ENCODE measurements at places on chromosomes 5 and 9. TPM values are rescaled to one million over a fixed set of nuclear protein-coding genes. Genes with fewer than 3 reads are reported as not detected.

The GEMIN5 gene
- 15.8 TPM for total RNA-seq

The ADAMTS16 gene
- total RNA-seq: not detected

The WNT8A gene
- total RNA-seq: not detected

The ZCCHC9 gene
- 48.1 TPM for total RNA-seq

The DOK3 gene
- 5.7 TPM for total RNA-seq

The IFNK gene
- total RNA-seq: not detected

The SAPCD2 gene
- 8.4 TPM for total RNA-seq

The RNF145 gene
- total RNA-seq: 116 TPM

The ECSCR gene
- 1.4 TPM for total RNA-seq

The SOX30 gene
- total RNA-seq: 0.34 TPM

The LHX6 gene
- total RNA-seq: 0.29 TPM

The FOXD4L4 gene
- 0.14 TPM for total RNA-seq

The ANKRD55 gene
- 0.74 TPM for total RNA-seq

The PCDHB15 gene
- not detected for total RNA-seq

DNA sequence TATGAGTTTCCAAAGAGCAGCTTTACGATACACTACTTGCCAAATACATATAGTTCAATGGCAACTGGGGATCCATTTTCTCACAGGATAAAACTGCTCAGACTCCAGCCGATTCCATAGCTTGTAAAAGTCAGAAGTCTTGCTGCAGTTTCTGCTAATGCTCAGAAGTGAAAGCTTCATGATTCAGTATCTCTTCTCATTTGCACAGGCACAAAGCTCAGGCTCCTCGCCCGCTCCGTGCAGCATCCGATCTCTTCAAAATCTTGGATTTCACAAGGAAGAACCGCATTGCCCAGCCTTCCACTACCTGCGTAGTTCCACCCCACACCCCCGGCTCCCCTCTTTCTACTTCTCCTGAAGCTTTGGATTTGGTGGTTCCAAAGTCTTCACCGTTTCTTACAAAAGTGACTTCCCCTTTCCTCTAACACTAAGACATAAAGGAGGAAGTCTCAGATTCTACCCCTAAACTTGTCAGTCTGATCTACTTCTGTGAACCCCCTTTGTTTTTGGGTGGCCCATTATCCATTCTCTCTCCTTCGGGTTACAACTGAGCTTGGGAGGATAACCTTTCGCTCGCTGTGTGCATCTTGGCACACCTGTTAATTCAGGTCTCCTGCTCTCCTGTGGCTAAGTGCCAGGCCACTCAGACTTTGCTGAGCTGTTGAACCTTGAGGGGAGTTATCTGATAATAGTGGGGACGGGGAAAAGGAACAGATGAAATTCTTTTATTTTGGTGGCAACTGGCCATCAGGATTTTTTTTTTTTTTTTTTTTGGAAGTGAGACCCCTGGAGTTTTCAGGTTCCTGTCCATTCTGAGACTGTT, 194.1 kb downstream of the GNA14 start:
- H3K27ac ChIP-seq: peak overlapping the region; percentile 6
- H3K36me3 ChIP-seq: no peaks in the 10 kb centered on the region
- DNase-seq: no peak
- H3K27me3 ChIP-seq: no peaks in the 10 kb centered on the region
- peak overlapping the region; percentile 66 for H3K4me3 ChIP-seq

GRCh38 chr5:105392710-105393149, 1830.1 kb upstream of the NUDT12 start:
- no peaks in the 10 kb centered on the region for H3K4me1 ChIP-seq
- no peaks in the 10 kb centered on the region for H3K36me3 ChIP-seq
- H3K27ac ChIP-seq: no peak overlapping the region
- H3K27me3 ChIP-seq: no peaks in the 10 kb centered on the region
- H3K4me3 ChIP-seq: no peak overlapping the region

GRCh38 chr9:21684831-21685362, 117.5 kb upstream of the MTAP start:
- peak; percentile 45 for DNase-seq
- H3K27me3 ChIP-seq: no peaks in the 10 kb centered on the region
- H3K4me3 ChIP-seq: peak overlapping the region; percentile 27

DNA sequence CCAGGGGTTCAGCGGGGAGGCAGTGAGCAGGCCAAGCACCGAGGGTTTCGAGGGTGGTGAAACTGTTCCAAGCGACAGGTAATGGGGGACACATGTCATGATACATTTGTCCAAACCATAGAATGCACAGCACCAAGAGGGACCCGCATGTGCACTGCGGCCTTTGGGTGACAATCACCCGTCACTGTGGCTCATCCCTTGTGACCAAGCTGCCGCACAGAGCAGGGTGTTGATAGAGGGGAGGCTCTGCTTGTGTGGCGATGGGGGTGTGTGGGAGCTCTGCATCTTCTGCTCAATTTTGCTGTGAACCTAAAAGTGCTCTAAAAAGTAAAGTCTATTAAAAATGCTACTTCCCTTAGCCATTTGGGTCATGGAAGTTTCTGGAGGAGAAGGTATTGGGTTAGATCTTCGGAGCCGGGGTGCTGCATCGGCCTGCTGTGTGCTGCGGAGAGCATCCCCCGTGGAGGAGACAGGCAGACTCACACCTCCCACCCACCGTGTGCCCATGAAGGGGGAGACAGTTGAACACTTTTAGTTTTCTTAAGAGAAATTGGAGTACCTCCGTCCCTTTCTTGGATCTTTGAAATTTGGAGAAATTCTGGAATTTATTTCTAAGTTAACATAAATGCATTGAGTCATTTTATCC, 280.4 kb upstream of the IRX2 start:
- no peak for DNase-seq
- no peaks in the 10 kb centered on the region for H3K36me3 ChIP-seq
- H3K4me3 ChIP-seq: no peak overlapping the region
- H3K27me3 ChIP-seq: no peaks in the 10 kb centered on the region
- H3K27ac ChIP-seq: no peak overlapping the region

- H3K4me1 ChIP-seq: no peaks in the 10 kb centered on the region
- DNase-seq: no peak
- no peaks in the 10 kb centered on the region for H3K27me3 ChIP-seq
Observed at GRCh38 chr5:10036136-10036815, 213.4 kb downstream of the ATPSCKMT start.

DNA sequence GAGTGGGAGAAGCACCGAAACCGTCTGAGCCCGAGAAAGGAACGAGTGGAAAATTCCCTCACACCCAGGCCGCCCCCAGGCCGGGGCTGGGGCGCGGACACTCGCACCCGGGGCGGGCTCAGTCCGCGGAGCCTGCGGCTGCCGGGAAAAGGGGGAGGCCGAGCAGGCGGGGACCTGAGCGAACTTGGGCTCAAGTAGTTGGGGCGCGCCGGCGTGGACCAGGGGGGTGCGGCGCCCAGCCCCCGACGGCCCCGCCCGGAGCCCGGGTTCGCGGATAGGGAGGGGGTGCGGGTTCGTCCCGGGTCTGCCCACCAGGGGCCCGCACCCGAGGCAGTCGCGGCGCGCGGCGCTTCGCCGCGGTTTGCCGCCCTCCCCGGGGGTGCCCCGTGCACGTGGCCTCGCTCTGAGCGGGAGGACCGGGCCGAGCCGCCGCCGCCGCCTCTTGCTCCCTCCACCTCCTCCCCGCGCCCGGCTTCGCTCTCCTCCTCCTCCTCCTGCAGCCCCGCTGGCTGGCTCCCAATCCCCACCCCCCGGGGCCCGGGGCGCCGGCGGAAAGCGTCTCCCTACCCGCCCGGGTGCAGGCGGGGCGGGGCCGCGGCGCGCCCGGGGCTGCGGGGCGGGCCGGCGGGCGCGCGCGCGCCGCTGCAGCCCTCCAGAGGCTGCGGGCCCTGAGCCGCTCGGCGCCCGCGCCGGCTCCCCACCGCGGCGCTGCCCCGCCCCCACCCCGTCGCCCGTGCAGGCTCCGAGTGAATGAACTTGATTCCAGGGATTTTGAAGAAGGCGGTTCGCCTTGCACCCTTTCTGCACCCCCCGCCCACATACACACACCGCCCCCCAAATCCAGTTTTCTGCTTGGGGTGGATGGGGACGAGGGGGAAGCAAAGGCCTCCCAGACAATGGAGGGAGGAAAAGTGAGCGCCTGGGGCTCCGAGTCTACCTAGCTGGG, 1.3 kb upstream of the NFIB start:
- peaks cover 20% of the 10 kb centered on the region for H3K4me1 ChIP-seq
- peaks cover 65% of the 10 kb centered on the region for H3K27me3 ChIP-seq
- DNase-seq: peak; percentile 36
- H3K4me3 ChIP-seq: peak overlapping the region; percentile 94
- H3K27ac ChIP-seq: no peak overlapping the region

DNA sequence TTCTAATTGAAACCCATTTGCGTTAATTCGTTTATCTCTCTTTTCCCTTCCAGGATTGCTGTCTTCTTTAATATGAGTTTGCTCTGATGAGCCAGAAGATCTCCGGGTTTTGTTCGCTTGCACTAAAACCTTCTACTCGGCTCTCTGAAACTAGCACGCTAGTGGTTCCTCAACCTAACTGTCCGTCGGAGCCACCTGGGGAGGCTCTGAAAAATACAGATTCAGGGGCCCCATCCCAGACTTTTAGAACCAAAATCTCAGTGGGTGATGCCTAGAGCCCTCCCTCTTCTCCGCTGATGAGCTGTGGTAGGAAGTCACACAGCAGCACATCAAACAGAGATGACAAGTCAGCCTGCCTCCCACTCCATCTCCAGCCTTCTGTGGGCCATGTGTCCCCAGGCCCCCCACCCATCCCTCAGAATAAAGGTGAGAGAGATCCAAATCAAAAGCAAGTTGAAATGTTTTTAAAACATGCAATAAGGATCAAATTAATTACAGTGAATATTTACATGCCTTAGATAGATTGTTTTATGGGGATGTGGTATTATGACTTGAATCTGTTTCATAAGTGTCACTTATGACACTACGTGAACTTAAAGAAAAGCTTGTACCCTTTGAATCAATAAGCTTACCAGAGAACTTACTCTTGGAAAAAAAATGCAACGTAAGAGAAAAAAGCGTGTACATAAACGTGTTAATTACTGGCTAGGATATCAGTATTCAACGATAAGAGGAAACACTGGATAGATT, 16.4 kb downstream of the FCN2 start:
- no peak overlapping the region for H3K4me3 ChIP-seq
- peaks cover 6% of the 10 kb centered on the region for H3K27me3 ChIP-seq
- no peak for DNase-seq
- H3K4me1 ChIP-seq: no peaks in the 10 kb centered on the region
- H3K27ac ChIP-seq: no peak overlapping the region

- peaks cover 6% of the 10 kb centered on the region for H3K4me1 ChIP-seq
- no peak overlapping the region for H3K4me3 ChIP-seq
- H3K27me3 ChIP-seq: no peaks in the 10 kb centered on the region
- no peak overlapping the region for H3K27ac ChIP-seq
- no peak for DNase-seq
Observed at GRCh38 chr5:62593331-62593730, 14.7 kb downstream of the LRRC70 start.

- H3K4me3 ChIP-seq: peak overlapping the region; percentile 38
- H3K4me1 ChIP-seq: peaks cover 53% of the 10 kb centered on the region
- peaks cover 8% of the 10 kb centered on the region for H3K36me3 ChIP-seq
- H3K27me3 ChIP-seq: peaks cover under 1% of the 10 kb centered on the region
- H3K27ac ChIP-seq: peak overlapping the region; percentile 87
Observed at GRCh38 chr5:76406673-76407072, 3.6 kb downstream of the IQGAP2 start.

DNA sequence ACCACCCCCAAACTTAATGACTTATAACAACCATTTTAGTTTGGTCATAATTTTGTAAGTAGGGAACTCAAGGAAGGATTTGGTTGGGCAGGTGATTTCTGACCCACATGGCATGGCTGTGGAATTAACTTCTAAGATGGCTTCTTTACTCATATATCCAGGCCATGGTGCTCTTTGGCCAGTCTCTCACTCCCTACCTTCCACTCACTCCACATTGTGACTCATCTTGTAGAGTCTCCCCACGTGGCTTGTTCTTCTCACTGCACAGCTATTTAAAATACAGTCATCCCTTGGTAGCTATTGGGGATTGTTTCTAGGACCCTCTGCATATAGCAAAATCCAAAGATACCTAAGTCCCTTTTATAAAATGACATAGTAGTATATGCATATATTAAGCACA, 76.6 kb upstream of the MAST4 start:
- H3K27ac ChIP-seq: no peak overlapping the region
- no peaks in the 10 kb centered on the region for H3K27me3 ChIP-seq
- H3K36me3 ChIP-seq: peaks cover 6% of the 10 kb centered on the region
- no peak overlapping the region for H3K4me3 ChIP-seq

GRCh38 chr5:63155310-63155631, 576.7 kb downstream of the LRRC70 start:
- no peak overlapping the region for H3K27ac ChIP-seq
- no peak for DNase-seq
- H3K27me3 ChIP-seq: no peaks in the 10 kb centered on the region
- H3K36me3 ChIP-seq: no peaks in the 10 kb centered on the region
- H3K4me3 ChIP-seq: no peak overlapping the region

GRCh38 chr5:57777174-57777581, 294.6 kb upstream of the ACTBL2 start:
- no peak overlapping the region for H3K4me3 ChIP-seq
- H3K27ac ChIP-seq: no peak overlapping the region
- no peaks in the 10 kb centered on the region for H3K4me1 ChIP-seq
- DNase-seq: no peak
- peaks cover 14% of the 10 kb centered on the region for H3K27me3 ChIP-seq
- no peaks in the 10 kb centered on the region for H3K36me3 ChIP-seq

- H3K4me1 ChIP-seq: no peaks in the 10 kb centered on the region
- no peaks in the 10 kb centered on the region for H3K27me3 ChIP-seq
- H3K36me3 ChIP-seq: no peaks in the 10 kb centered on the region
Observed at GRCh38 chr5:31987985-31988710, 186.0 kb downstream of the GOLPH3 start.

- no peak overlapping the region for H3K4me3 ChIP-seq
- H3K4me1 ChIP-seq: peaks cover 73% of the 10 kb centered on the region
- no peaks in the 10 kb centered on the region for H3K27me3 ChIP-seq
- no peak for DNase-seq
Observed at GRCh38 chr9:7979611-7980010, 180.0 kb upstream of the DMAC1 start.

DNA sequence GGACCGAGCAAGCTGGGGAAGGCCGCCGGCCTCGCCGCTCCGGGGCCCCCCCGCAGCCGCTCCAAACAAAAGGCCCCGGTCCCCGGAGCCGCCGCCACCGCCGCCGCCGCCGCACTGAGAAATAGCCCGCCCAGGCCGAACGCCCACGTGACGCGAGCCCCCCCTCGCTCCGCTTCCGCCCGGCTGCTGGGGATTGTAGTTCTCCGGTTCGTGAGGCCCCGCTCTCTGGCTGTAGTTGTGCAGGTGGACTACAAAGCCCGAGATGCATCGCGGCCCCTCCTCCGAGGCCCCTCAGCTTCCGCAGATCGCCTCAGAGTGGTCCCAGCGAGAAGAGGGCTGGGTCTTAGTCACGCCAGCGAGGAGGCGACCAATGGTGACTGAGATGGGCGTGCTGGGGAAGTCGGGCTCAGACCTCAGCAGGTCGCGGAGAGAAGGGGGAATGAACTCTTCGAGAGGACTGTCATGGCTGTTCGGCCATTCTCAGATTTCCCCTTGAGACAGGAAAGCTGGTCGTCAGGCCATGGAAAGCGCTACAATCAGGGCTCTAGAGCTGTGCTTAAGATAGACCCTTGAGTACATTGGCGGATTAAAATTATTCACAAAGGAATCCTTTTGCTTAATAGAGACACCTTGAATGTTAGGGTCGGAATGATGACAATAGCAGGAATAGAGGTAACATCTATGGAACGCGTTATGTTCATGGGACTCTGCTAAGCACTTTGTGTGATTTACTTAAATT, 489 bp upstream of the PANK3 start:
- no peaks in the 10 kb centered on the region for H3K27me3 ChIP-seq
- H3K4me1 ChIP-seq: peaks cover 51% of the 10 kb centered on the region
- peak overlapping the region; percentile 90 for H3K4me3 ChIP-seq
- H3K27ac ChIP-seq: peak overlapping the region; percentile 98
